ENCODE measurements at places on chromosomes 16 and 17.

DNA sequence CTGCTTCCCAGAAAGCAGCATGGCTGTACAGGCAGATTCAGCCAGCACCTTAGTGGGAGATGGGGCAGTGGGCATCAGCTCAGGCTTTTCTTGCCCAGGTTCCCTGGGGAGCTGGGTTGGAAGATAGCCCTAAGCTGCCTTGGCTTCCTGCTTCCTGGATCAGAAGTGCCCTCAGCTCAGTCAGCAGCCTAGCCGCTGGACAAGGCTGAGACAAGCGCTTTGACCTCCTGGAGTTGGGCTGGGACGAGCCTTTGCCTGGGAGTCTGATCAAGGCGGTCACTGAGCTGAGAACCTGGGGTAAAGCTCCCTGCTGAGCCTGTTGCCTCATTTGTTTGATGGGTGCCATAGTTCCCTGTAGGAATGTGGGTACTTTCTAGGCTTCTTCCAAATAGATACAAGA is 190.0 kb downstream of the RAB11FIP4 start:
- no peak for DNase-seq

DNA sequence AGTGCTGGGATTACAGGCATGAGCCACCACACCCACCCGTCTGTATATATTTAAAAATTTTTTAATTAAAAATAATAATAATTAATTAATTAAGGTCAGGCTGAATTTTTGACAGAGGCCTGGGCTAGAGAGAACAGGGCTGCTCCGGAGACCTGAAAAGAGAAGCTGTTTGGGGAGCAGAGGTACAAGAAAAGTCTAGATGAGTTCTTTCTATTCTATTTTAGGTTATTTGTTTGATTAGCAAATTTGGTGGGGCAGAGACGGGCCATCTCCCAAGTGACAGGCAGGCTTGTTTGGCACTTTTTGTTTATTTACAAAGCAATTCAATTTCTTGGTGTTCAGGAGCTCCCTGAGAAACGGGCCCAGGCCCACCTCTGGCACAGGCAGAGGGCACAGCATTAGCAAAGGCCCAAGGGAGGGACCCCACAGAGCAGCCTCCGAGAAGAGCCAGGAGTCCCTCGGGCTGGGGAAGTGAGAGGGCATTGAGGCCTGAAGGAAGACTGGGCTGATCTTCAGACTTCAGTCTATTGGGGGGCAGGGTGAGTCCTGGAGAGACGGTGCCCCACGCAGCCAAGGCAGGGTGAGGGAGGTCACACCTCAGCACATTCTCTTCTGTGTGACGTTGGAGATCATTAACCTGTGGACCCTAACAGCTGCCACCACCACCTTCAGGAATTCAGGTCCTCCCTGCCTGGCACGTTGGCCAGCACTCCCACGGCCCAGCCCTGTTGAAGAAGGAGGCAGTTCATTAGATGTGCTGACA is 10.8 kb upstream of the RIPOR1 start:
- no peak for DNase-seq

DNA sequence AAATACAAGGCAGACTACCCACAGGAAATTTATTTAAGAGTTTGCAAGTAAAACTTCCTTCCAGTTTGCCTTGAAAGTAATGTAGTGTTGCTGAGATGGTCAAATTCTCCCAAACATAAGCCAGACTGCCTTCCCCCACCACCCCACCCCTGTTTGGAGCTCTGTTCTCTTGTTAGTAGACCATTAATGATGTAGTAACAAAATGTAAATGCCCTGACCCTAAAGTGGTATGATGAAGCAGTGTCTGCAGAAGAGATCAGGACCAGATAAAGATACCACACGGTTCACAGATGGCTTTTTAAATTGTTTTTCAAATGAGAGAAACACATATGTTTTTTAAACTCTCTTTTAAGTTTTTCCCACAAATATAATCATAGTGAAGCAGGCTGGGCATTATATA is 136.4 kb upstream of the TMEM97 start:
- DNase-seq: no peak

DNA sequence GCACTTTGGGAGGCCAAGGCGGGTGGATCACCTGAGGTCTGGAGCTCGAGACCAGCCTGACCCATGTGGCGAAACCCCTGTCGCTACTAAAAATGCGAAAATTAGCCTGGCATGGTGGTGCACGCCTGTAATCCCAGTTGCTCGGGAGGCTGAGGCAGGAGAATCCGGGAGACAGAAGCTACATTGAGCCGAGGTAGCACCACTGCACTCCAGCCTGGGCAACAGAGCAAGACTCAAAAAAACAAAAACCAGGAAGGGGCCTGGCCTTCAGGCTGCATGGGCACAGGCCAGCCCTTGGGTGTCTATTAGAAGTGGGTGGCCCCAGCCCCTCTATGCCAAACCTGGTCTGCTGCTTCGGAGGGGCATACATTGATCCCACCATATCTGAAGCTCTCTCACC is 56.0 kb downstream of the PSMD12 start:
- DNase-seq: no peak

GRCh38 chr17:59296190-59296589 is 35.3 kb upstream of the YPEL2 start:
- no peak for DNase-seq

DNA sequence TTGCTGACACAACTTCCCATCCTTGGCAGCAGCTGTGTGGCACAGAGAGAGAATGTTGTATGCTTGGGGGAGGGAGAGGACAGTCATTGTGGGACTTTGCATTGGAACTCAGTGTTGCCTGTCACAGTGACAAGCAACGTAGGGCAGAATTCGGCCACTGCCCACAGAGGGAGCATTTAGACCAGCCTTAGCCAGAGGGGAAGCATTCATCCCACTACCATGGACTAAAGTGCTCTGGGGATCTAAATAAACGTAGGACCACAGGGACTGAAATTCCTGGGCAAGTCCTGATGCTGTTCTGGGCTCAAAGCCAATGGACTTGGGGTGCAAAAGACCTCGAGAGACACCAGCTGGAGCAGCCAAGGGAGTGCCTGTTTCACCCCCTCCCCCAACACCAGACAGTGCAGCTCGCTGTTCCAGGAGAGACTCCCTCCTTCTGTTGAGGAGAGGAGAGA is 44.9 kb downstream of the ABCA8 start:
- no peak for DNase-seq

DNA sequence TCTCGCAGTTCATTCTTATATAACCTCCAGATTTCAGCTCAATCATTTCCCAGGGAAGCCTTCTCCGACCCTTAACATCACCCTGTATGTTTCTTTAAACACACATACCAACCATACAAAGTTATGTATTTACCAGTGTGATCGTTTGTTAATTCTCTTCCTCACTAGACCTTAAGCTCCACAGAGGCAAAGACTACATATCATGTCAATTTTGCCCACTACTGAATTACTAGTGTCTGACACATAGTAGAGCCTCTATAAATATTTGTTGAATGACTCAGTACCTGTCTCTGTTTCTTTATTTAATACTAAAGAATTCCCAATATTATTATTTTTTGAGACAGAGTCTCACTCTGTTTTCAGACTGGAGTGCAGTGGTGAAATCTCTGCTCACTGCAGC is 137.2 kb downstream of the SHISA9 start:
- no peak for DNase-seq

- no peak for DNase-seq
These were observed 1.2 kb downstream of the OR1F1 start for GRCh38 chr16:3188925-3189825.

GRCh38 chr16:60510941-60511340 is 1525.3 kb downstream of the CDH8 start:
- no peak for DNase-seq

- no peak for DNase-seq
These were observed 17.1 kb upstream of the CDH1 start for GRCh38 chr16:68719993-68720489.

- no peak for DNase-seq
These were observed 2.5 kb upstream of the HP start for GRCh38 chr16:72051818-72052217.

DNA sequence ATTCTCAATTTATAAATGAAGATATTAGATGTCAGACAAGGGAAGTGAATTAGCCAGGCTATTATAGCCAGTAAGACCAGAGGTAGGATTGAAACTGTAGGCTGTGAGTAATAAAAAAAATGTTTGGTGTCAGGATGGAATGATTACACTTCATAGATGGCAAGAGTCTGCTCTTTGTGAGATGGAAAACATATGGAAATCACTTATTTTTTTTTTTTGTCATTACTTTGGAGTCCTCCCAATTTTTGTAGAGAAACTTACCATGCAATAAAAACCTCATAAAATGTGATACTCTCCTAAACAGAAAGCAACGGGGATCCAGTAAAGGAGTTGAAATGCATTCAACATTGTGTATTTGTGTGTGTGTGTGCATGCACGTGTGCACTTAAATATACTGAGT is 532.7 kb upstream of the CDH8 start:
- DNase-seq: no peak

DNA sequence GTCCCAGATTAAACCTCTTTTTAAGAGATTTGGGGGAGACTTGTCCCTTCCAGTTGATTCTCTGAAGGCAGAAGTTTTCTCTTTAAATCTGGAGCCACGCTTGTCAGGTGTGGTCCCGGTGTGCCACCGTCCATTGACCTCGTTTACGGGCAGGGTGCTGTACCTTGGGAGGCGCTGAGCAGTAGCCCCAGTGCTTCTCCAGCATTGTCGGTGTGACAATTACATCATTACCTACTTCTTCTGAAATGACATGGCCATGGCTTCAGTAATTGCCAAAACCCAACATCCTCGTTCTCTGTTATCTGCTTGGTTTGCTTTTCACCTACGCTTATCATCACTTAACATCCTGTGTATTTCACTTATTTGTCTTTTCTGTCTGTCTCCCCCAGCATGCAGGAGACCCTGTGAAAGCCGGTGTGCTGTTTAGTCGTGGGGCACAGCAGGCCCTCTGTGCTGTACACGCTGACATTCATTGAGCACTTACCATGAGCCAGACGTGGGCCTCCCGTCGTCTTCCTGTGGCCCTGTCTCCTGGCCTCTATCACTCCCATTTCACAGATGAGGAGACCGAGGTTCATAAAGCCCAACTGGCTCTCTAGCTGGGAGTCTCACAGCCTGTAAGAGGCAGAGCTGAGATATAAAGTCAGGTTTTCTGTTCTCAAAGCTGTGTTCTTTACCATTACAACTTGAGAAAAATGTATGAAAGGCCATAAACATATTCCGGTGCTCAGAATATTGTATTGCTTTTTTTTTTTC is 143.9 kb downstream of the CMIP start:
- no peak for DNase-seq

- DNase-seq: no peak
These were observed 435.8 kb downstream of the KCNJ18 start for GRCh38 chr17:22128171-22128570.

GRCh38 chr16:48317614-48318315 is 67.4 kb downstream of the SIAH1 start:
- no peak for DNase-seq

- DNase-seq: no peak
These were observed 1.8 kb downstream of the SALL1 start for GRCh38 chr16:51149251-51149661.

DNA sequence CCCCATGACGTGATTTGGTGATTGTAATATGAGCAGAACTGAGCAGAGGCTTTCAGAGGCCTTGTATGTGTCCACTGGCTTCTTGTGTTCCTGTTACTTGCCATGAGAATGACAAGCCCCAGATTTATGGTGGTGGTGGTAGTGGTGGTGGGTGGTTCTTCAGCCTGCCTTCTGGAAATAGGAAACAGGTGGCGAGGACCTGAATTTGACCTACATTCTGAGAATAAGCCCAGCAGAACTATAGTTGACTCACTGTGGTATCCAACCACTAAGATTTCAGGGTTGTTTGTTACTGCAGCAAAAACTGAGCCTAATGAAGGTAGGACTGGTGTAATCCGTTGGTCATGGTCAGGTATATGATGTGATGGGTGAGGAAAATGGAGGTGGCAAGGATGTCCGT is 93.0 kb downstream of the SHISA9 start:
- DNase-seq: no peak

DNA sequence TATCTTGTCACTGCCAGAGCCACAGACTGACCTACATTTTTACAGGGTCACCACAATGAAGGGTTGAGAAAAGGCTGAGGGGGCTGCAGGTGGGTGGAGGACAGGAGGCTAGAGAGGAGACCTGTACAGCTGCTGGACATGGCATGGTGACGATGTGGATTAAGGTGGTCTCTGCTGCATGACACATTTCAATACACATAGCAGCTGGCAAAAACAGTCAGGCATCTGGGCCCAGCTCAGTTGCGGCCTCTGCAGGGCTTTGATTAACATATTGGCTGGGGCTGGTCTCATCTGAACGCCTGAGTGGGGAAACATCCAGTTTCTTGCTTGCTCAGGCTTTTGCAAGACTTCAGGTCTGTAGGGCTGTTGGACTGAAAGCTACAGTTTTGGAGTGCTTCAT is 265.4 kb upstream of the FOXF1 start:
- no peak for DNase-seq

DNA sequence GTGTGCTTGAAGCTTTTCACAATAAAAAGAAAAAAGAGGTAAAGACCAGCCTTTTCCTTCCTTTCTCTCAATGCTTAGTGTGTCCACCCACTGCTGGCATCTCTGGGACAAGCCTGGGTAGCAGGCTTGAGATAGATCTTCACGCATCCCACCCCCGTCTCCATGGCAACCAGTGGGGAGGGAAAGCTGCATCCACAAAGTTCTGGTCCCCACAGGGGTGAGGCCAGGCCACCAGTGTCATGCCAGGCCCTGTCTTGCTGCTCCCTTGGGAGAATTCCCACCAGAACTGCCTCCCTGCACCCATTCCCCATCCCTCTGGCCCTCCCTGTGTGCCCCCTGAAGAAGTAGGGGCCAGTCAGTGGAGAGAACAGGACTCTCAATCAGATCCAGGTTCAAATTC is 259.9 kb downstream of the MRTFB start:
- no peak for DNase-seq

- no peak for DNase-seq
These were observed 59.2 kb downstream of the CDK5R1 start for GRCh38 chr17:32546031-32546444.

GRCh38 chr17:2414446-2415064 is 13.7 kb upstream of the MNT start:
- no peak for DNase-seq

DNA sequence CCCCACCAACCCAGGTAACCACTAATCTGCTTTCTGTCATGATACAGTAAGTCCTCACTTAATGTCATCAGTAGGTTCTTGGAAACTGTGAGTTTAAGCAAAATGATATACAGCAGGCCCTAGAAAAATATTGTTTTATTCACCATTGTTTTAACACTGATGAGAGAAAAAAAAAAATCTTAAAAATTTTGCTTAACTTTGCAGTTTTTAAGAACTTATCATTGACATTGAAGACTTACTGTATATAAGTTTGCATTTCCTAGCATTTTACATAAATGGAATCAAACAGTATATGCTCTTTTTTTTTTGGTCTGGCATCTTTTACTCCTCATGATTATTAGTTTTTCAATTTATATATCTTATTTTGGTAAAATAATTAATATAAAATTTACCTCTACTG is 19.5 kb upstream of the CLTC start:
- DNase-seq: no peak

Data from esophagus muscularis mucosa (tissue), 4 donors.